Fibroblast of pulmonary artery (primary cell): ENCODE measurements at places on chromosomes 1 and 21.

GRCh38 chr1:15007842-15008241 is 145.7 kb upstream of the TMEM51 start:
- DNase-seq, result peak; percentile 27

- peak; percentile 99 for DNase-seq
Observed at GRCh38 chr1:66563941-66564630, 30.1 kb downstream of the SGIP1 start.

DNA sequence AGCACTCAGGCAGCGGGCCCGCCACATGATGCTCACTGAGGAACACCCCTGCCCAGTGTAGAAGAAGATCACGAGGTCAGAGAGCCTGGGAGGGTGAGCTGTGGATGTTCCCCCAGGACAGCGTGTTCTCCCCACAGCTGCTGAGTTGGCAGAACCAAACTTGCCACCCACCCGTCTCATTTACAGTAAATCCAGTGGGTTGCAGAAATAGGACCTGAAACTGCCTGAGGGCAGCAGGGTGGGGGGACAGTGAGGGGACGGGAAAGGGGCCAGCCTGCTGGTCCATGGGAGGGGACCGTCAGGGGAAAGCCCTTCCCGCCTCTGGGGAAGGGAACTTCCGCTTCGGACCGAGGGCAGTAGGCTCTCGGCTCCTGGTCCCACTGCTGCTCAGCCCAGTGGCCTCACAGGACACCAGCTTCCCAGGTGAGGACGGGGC is at the start of gene C1QB:
Gene C1QB (plus strand): TSS at position 356 of the 436 bp plus-strand sequence. CDS start 6,227 bp downstream, outside the sequence.
- no peak for DNase-seq

DNA sequence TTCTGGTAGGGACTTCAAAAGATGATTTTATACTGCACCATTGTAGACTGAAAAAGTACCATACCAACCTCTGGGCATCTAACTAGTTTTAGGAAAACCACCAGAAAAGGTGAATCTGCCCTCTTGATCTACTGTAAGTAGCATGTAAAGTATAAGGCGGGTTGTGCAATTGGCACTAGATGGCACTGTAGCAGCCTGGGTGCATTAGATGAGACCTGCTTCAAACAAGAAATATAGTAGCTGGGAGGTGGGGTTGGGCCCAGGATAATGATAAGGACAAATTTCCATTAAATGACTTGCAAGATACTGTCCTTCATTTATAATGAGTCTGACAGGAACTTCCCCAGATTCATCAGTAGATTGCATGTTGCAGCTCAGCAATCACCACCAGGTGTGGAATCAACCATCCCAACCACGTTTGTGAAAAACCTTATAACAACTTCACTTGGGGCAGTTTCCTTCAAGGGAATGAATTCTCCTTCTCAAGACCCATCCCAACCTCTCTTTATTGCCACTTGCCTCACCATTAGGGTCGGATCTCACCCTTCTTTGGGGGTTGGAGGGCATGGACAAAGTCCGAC is 37.3 kb upstream of the IL10 start:
- peak; percentile 78 for DNase-seq

GRCh38 chr1:186463511-186463910 is 2.6 kb upstream of the PDC start:
- DNase-seq, result no peak

DNA sequence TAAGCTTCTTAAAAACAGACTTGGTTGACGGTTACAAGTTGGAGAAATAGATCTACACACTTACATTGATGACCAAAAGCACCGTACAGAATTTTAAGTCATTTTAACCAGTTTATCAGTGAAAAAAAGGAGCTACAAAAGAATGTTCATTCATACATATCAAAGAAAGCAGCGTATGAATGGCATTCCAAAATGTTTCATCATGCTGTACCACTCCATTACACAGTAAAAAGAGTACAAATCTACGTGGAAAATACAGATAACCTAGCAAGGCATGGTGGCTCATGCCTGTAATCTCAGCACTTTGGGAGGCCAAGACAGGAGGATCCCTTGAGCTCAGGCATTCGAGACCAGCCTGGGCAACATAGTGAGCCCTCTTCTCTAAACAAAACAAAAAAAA is 40.3 kb downstream of the ZZZ3 start:
- peak; percentile 60 for DNase-seq

GRCh38 chr1:174052621-174053020 is 30.5 kb upstream of the RC3H1 start:
- DNase-seq, result peak; percentile 19

DNA sequence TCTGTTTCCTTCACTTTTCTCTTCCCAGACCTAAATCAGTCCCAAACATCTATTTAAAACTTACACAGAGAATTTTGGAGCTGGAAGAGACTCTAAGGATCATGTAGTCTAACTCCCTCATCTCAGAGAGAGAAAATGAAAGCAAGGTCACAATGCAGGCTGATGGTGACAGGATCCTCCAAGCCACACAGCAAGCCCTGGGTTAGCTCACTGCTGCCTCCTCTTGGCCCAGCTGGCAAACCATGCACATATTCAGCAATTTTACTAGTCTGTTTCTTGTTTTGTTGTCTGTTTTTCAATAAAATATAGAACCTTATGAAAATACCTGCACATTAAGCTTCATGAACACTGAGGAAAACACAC is 27.7 kb upstream of the LY9 start:
- DNase-seq, result peak; percentile 30

DNA sequence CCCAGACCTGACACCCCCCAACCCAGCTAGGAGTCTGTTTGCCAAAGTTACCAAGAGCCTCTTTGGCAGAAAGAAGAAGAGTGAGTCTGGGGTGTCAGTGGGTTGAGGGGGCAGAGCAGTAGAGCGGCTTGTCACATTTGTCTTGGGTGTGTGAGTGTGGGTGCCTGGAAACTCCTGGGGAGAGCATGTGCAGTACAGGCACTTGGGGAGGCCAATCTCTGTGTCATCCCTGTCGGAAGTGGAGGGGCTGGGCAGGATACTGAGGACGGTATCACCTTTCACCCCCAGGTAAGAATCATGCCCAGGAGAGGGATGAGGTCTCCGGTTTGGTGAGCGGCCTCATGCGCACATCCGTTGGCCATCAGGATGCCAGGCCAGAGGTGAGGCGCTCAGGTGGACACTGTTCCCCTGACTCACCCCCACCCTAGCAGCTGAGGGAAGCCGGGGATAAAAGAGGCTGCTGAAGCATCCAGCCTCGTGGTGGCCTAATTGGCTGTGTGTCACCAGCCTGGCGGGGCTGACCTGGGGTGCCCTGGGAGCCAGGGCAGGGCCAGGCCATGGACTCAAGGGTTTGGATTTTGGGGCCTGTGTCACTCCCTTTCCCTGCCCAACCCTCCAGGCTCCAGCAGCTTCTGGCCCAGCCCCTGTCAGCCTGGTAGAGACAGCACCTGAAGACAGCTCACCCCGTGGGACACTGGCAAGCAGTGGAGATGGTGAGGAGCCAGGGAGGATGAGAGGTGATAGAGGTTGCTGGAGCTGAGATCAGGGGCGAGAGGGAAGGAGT is 3.3 kb downstream of the PLK3 start:
- no peak for DNase-seq

DNA sequence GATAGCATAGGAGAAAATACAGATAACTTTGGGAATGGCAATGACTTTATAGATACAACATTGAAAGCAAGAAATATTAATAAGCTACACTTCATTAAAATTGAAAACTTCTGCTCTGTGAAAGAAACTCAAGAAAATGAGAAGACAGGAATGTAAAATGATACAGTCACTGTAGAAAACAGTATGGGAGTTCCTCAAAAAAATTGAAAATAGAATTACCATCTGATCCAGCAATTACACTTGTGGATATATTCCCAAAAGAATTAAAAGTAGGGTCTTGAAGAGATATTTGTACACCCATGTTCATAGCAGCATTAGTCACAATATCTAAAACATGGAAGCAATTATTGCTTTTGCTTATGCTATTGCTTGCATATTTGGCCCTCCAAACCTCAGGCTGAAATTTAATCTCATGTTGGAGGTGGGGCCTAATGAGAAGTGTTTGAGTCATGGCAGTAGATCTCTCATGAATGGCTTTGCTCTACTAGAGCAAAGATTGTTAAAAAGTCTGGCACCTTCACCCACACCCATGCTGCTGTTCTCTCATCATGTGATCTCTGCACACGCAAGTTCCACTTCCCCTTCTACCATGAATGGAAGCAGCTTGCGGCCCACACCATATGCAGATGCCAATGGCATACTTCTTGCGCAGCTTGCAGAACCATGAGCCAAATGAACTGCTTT is 15.3 kb upstream of the AHCYL1 start:
- DNase-seq, result peak; percentile 39

- no peak for DNase-seq
Observed at GRCh38 chr1:210311726-210312493, 16.8 kb upstream of the HHAT start.

DNA sequence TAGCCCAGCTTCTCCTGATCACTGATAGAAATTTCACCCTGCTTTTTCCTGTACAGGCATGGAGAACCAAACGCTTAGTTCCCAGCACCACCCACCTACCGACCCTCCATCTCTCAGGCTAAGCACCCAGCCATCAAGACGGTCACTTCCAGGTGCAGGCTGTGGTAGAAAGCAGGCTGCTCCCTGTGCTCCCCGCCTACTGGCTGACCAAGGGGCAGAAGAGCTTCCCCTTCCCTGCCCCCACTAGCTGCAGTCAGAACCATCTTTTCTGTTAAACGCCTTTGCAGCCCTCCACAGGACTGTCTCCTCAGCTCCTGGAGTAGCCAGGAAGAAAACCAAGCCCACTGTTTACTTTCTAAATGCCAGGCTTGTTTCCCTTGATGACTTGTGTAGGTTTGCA is 23.0 kb downstream of the SPATA46 start:
- no peak for DNase-seq

DNA sequence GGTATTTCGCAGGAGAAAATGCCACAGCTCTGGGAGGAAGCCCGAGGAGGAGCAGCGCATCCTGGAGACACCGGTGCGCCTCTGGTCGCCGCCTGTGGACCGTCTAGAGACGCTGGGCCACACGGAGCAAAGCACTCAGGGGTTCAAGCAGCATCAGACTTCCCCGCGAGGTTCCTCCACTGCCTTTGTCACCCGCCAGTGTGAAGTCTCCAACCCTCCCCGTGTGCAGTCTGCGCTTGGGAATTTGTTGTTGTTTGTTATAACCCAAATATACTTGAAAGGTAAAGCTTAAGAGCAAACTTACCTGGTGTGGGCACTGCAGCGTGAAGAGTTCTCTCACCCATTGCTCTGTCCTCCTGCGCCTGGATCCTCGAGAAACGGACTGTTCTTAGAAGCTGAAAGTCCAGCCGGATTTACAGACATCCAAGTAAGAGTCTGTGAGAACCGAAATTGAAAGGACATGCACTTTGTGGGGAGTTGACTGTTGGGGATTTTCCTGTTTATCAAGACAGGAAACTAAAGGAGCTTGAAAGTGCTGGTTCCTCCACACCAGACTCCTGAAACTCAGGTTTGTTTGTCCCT is at the start of gene GBP4:
Gene GBP4 (minus strand): TSS at position 452 of the 582 bp plus-strand sequence. CDS start 108 bp downstream, at position 344.
- peak; percentile 64 for DNase-seq

- DNase-seq, result no peak
Observed at GRCh38 chr1:116036255-116036654, 59.9 kb downstream of the SLC22A15 start.

DNA sequence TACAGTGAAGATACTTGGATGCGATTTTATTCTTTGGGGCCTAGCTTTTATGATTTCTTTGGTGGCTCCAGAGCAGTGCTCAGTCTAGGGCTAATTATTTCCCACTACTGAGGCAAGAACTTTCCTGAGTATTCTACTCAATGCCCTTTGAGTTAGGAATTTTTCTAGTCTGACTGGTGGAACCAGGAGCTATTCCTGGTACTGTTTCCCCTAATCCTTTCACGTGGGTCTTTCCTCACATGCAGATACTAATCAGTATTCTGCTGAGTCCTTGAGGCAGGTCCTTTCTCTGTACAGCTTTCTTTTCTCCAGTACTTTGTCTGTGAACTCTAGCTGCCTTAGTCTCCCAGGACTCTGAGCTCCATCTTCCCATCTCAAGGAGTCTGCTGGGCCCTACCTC is 76.7 kb downstream of the TRIM11 start:
- no peak for DNase-seq

DNA sequence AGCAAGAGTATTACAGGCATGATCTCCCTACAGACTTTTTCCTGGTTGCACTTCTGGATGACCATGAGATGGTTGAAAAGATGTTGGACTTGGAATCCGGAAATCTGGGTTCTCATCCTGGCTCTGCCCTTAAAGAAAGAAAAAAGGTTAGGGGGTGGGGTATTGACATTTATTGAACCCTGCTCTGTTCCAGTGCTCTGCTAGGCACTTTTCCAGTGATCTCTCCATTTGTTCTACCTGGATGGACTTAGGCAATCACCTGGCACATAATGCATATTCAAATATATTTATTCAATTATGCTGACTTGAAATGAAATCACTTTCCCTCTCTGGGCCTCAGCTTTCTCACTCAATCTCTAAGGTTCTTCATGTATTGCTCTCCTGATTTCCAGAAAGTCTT is 101.0 kb upstream of the NFIA start:
- DNase-seq, result no peak

- DNase-seq, result peak; percentile 58
Observed at GRCh38 chr1:115641762-115642167, at the start of gene VANGL1. TSS of gene VANGL1 (plus strand) at chr1:115641970. CDS start at chr1:115651414, 9,444 bp downstream.

GRCh38 chr1:160161965-160162705 is 10.7 kb downstream of the ATP1A4 start:
- peak; percentile 40 for DNase-seq

DNA sequence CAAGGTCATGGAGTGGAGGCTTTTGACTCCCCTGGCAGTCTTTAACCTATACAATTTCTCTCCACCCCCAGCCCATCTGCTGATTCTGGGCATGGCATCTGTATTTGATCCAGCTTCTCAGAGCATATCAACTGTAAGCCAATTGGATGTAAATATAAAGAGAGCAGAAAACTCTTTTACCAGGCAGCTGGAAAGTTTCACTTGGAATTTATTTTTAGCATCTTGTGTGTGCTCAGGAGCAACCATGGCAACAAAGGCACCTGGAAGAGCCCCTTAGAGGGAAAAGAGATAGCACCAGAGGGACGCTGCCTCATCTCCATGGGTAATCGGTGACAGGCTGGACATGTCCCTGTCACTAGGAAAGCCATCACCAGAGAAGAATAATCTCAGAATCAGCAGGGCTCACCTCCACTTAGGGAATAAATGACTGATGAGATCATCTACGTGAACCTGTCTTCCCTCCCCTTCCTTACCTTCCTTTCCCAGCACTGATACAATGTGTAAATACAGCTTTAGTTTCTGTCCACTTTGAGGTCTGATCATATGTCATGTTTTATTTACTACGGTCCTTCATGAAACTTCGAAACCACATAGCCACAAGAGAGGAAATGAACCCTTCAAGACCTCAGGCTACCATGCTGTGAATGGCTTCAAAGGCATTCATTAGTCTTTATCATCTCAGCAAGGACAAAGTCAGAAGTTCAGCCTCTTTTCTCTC is 25.3 kb upstream of the SIPA1L2 start:
- DNase-seq, result no peak

GRCh38 chr1:159229260-159229885 is 24.7 kb downstream of the ACKR1 start:
- no peak for DNase-seq
